ENCODE measurements at places on chromosomes 2 and 18.

DNA sequence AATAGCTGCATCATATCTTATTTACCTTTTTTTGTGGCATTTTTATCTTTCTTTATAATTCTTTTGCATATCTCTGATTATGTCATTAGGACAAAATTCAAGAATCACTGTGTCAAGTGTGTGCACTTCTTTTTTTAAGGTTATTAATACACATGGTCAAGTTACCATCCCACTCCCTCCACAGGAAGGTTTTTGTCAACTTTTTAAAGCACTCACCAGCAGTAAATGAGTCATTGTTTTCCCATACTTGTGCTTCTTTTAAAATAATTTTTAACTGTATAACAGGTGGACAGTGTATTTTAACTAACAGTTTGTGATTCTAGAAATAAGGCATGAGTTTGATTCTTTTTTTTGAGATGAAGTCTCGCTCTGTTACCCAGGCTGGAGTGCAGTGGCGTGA is 45.7 kb upstream of the FAM171B start:
- no peak for DNase-seq

- no peak for DNase-seq
Observed at GRCh38 chr2:31398881-31399280, 15.7 kb downstream of the XDH start.

DNA sequence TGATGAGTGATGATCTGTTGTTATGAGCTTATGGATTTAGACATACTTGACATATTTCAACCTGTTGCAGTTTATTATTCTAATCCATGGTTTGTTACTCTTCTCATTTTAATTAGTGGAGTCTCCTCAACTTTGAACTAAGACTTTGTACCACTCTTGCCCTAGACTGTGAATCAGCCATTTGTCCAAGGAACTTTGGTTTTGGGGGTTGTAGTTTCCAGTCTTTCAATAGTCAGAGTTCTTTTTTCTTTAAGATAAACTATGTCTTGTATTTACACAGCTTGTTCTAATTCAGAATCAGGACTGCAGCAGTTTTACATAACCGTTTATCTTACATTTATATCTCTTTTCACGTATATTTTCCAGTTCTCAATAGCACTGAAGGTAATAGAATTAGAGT is 133.6 kb downstream of the GULP1 start:
- no peak for DNase-seq

DNA sequence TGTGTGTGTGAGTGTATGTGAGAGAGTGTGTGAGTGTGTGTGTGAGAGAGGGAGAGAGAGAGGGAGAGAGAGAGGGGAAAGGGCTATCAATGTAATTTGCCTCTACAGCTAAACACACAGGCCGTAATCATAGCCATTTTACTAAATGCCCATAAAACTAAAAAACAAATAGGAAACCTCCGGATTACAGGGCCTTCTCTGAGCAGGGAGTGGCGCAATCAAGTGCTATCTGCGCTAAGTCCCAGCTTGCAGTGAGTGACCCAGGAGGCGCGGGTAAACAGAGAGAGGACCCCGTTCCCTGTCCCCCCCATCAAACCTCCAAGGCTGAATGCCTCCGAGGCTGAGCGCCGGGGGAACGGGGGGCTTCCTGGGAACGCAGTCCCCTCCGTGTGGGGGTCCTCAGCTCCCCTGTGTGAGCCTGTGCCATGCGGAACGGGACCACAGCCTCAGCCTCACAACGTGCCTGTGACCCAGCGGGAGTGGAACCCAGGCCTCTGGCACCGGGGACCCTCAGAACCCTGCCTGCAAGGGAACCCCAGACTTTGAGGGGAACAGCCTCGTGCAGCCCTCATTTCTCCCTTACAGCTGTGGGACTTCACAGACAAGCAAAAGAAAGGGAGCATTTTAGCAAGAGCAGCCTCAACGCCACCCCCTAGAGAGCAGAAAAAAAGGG is 54.7 kb upstream of the ID2 start:
- no peak for DNase-seq

- no peak for DNase-seq
Observed at GRCh38 chr18:51614033-51614432, 416.6 kb upstream of the MEX3C start.
